ENCODE measurements at places on chromosomes 16 and 17. TPM values are rescaled to one million over a fixed set of nuclear protein-coding genes. Genes with fewer than 3 reads are reported as not detected.

- DNase-seq, result no peak
These were observed 92.4 kb downstream of the BRIP1 start for GRCh38 chr17:61770752-61771533.

DNA sequence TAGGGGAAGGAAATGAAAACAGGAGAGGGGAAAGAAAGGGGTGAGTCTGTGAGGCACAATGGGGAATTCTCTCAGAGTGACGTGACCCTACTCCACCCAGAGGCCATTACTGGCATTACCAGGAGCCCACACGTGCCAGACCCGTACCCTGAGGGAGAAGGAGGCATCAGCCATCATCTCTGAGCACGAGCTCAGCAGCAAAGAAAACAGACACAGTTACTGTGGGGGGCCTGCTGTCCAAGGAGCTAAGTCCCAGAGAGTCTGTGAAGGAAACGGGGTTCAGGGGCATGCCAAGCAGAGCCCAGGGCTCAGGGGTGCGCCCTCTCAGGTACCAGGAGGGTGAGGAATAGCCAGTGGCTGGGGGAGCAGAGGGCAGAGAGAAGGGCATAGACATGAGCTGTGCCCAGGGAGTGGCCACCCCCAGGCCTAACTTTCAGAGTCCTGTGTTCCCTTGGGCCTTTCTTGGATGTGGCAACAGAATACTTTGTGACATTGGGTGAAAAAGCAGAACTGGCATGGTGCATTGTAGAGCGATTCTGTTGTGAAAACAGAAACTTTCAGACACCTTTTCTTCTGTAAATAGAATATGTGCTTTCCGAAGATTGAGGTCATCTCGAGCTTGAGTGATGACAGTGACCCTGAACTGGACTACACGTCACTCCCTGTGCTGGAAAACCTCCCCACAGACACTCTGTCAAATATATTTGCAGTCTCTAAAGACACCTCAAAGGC, 11.3 kb downstream of the TAF1C start:
- DNase-seq, result no peak

DNA sequence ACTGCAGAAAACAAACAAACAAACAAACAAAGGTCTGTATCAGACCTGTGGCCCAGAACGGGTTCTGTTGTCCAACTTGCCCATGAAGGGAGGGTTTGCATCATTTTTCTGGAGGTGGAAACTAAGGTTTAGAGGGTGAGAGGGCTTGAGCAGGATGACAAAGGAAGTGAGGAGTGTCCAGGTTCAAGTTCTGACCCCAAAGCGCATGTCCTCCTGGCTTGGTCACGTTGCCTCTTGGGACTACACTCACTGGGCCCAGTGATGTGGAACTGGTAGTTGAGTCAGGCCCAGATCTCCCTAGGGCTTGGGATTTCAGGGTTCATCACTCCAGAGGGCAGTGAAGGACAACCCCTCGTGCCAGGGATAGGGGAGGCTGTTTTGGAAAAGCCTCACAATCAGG, 1.8 kb downstream of the SREBF1 start:
- DNase-seq, result no peak

DNA sequence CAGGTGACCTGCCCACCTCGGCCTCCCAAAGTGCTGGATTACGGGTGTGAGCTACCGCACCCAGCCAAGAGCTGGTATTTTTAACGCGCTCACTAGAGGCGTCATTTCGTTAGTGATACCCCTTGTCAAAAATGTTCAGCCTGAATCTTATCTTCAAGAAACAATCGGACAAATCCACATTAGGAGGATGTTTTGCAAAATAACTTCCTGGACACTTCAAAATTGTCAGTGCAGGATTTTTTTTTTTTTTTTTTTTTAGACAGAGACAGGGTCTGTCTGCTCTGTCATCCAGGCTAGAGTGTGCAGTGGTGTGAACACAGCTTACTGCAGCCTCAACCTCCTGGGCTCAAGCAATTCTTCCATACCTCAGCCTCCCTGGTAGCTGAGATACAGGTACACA, 63.0 kb downstream of the RMI2 start:
- no peak for DNase-seq

DNA sequence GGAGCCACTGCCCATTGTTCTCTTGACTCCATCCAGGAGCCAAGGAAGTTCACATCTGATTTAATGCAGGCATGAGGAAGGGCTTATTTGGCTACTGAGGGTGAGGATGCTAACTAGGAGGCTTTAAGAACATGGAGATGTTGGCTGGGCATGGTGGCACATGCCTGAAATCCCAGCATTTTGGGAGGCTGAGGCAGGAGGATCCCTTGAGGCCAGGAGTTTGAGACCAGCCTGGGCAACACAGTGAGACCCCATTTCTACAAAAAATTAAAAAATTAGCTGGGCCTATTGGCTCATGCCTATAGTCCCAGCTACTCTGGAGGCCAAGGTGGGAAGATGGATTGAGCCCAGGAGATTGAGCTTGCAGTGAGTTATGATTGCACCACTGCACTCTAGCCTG, 116.5 kb downstream of the RAP1GAP2 start:
- DNase-seq, result no peak

GRCh38 chr16:84225126-84225525, 14.7 kb downstream of the KCNG4 start:
- DNase-seq, result no peak

DNA sequence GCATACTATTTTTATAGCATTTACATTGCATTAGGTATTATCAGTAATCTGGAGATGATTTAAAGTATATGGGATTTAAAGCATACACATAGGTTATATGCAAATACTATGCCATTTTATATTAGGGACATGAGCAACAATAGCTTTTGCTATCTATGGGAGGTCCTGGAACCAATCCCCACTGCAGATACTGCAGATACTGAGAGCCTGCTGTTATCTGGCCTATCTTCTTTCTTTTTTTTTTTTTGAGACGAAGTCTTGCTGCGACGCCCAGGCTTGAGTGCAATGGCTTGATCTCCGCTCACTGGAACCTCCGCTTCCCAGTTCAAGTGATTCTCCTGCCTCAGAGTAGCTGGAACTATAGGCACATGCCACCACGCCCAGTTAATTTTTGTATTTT, 37.4 kb downstream of the STH start:
- DNase-seq, result no peak

GRCh38 chr16:80175011-80175410, 365.8 kb upstream of the DYNLRB2 start:
- DNase-seq, result no peak

DNA sequence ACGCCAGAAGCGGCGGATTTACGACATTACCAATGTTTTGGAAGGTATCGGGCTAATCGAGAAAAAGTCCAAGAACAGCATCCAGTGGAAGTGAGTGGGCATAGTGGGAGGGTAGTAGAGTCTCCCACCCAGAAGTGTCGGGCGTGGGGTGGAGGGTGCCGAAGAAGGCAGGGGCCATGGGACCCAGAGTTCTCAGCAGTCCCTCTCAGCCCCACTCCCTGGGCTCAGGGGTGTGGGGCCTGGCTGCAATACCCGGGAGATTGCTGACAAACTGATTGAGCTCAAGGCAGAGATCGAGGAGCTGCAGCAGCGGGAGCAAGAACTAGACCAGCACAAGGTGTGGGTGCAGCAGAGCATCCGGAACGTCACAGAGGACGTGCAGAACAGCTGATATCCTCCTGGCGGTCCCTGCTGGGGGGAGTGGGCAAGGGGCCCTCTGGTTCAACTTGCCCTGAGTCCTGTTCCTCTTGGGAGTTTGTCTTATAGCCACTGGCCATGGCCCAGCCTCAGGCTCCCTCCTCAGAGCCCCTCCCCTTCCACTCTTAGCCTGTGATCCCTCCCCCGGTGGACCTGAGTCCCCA, 916 bp downstream of the E2F4 start:
- DNase-seq, result no peak

- no peak for DNase-seq
These were observed 348.7 kb downstream of the CDH11 start for GRCh38 chr16:64773184-64773583.

- DNase-seq, result no peak
These were observed 5.2 kb upstream of the TMEM235 start for GRCh38 chr17:78226055-78226758.

DNA sequence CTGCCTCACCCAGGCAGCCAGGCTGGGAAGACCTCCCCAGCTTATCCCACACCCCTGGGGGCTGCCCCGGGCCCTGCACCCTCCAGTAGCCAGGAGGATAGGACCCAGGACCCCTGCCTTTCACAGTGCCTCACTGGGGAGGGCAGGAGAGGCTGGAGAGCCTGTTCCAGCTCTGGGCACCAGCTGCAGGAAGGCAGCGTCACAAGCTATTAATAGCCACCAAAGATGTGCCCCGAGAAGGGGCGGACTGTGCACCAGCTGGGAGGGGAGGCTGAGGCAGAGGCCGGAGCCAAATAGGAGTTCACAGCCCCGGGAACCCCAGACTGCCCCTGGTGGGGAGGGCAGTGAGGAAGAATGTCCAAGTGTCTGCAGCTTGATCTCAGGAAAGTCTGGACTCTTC, 8.8 kb downstream of the SBK1 start:
- no peak for DNase-seq

DNA sequence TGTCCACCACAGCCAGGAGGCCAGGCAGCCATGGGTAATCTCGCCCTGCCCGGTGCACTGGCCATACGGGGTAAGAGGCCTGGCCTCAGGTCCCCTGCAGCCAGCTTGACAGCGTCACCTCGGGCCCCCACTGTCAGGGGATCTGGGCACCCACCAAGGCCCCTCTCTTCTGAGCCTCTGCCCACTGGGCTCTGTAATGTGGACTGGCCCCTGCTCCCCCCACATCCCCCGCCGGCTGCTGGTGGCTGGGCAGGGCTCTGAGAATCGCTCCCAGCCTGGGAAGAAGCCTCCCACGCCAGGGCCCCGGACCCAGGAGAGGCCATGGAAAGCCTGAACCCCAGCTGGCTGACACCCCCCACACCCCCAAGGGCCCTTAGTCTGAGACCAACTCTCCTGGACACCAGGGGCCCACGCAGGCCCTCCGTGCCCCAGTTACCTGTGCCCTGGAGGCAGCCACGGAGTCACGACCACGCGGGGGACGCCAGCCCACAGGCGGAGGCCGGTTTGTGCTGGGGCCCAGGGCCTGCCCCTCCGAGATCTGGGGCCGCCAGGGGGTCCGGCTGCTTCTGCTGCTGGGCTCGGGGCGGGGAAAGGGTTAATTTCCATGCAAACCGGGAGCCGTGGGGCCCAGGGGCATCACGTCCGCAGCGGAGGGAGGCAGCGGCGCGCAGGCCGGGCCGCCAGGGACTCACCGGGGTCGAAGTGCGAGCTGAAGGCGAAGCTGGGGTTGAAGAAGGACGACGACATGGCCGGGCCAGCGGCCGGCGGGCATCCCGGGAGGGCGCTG, at the start of gene PVALEF:
PVALEF (plus strand) TSS at position 262 of the 787 bp plus-strand sequence. CDS start 15,720 bp downstream, outside the sequence.
- no peak for DNase-seq

DNA sequence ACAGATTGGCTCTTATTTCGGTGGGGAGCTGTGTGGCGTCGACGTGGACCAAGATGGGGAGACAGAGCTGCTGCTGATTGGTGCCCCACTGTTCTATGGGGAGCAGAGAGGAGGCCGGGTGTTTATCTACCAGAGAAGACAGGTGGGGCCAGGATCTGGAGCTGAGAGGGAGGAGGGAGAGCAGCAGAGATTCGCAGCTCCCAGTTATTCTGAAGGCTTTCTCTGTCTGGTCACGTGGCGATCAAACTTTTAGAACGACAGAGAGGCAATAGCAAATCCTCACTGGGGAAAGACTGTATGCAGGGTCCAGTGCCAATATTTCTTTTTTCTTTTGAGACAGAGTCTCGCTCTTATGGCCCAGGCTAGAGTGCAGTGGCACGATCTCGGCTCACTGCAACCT, 22.2 kb downstream of the ITGAL start:
- DNase-seq, result no peak

- DNase-seq, result no peak
These were observed 211.5 kb downstream of the CDH11 start for GRCh38 chr16:64910356-64910755.

- no peak for DNase-seq
These were observed 3.5 kb upstream of the CLEC10A start for GRCh38 chr17:7083592-7083991.

GRCh38 chr17:11825572-11826209, 171.6 kb downstream of the ZNF18 start:
- DNase-seq, result no peak

GRCh38 chr17:37546302-37546701, 56.6 kb downstream of the DUSP14 start:
- DNase-seq, result no peak

- DNase-seq, result no peak
These were observed 151.9 kb downstream of the MSI2 start for GRCh38 chr17:57408071-57408811.

DNA sequence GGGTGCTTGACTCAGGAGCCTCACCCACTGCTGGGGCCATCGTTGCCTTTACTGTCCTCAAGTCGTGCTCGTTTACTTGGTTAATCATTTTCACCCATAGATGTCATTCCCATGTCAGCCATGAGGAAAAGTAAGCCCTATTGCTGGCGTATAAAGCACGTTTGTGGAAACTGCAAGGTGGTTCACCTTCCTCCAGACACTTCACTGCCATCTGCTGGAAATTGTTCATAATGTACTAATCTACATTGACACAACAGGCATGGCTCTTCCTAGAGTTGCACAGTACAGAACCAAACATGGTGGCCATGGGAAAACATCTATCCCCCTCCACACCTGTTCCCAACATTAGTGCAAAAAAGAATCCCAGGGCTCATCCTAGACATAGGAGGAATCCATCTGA, 116.6 kb downstream of the ZNF18 start:
- no peak for DNase-seq

GRCh38 chr17:6596941-6597340, 40.6 kb upstream of the PITPNM3 start:
- no peak for DNase-seq

GRCh38 chr17:73291260-73291801, 20.5 kb downstream of the CDC42EP4 start:
- DNase-seq, result peak; percentile 85

- DNase-seq, result no peak
These were observed 1.1 kb upstream of the ZNF263 start for GRCh38 chr16:3282103-3282729.

- DNase-seq, result no peak
These were observed 147.8 kb downstream of the TOX3 start for GRCh38 chr16:52399116-52399515.

Gene KRT12
- total RNA-seq, result not detected

Gene KRT40
- total RNA-seq, result not detected

Gene CA7
- not detected for total RNA-seq

Gene HS3ST3B1
- total RNA-seq, result 2.7 TPM

Gene ZNF750
- 5.6 TPM for total RNA-seq

Gene HOXB4
- total RNA-seq, result 4.9 TPM

Gene ARSG
- total RNA-seq, result 4.8 TPM

Gene TP53TG3
- not detected for total RNA-seq

Gene UTS2R
- not detected for total RNA-seq

Gene DNAI2
- not detected for total RNA-seq

Gene TOP3A
- 29.5 TPM for total RNA-seq

Gene KRTAP9-2
- total RNA-seq, result not detected

Gene KRTAP4-1
- total RNA-seq, result not detected

Gene ENPP7
- total RNA-seq, result not detected

Gene OTOA
- total RNA-seq, result 0.90 TPM

All from upper lobe of right lung (tissue), 1 donor.